ENCODE measurements at places on chromosomes 7 and 10.
A peak's percentile ranks its signal among the peaks of the same experiment; 100 is the strongest.

GRCh38 chr7:41886262-41886900, 183.5 kb upstream of the INHBA start:
- DNase-seq, result no peak

DNA sequence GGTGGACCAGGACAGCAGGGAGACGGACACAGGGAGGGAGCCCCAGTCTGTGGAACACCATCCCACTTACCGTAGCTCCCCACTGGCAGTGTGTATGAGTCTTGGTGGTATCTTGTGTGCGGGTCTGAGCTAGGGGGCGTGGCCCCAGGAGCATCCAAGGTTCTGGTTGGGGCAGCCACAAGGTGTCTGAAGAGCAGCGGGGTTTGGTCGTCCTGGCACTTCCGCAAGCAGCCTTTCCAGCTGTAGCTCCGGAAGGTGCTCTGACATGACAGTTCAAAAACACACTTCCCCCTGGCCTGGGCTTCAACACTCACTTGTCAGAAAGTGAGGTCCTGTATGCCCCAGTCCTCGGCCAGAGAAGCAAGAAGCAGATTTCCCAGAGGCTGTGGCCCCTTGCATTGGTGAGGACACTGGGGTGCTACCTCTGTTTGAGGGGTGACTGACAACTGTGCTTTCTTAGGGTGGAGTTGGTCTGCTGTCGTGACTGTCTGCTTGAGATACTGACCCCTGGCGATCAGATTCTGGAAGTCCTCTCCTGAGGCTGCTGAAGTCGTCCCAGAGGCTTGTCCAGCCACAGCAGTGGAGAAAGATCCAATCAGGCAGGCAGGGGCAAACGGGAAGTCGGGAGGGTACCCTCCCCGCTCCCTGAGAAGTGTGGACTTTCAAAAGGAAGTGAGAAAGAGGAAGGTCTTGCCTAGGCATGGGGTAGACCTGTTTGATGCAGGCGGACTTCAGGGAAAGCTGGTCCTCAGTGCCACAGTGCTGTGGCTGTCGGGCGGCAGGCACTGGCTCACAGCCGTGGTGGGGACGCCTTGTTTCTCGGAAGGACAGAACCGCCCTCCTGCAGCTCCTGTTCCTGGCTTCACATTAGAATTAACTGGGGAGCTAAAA, 51.4 kb upstream of the PFKFB3 start:
- DNase-seq, result no peak

DNA sequence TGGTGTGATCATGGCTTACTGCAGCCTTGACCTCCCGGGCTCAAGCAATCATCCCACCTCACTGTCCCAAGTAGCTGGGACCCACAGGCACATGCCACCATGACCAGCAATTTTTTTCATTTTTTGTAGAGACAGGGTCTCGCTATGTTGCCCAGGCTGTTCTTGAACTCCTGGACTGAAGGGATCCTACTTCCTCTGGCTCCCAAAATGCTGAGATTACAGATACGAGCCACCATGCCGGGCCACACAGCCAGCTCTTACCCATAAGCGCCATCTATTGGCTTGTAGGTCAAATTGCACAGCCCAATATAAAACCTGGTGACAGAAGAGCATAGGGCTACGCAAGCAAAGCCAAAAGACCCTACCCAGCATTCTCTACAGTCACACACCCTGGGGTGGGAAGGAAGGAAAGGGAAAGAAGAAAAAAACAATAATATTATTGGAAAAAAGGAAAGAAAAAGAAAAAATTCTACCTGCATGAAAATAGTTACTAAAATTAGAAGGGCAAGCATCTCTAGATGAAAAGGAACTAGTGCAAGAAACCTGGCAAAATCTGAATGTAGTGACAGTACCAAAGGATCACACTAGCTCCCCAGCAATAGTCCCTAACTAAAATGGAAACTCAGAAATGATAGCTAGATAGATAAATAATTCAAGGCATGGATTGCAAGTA, 29.4 kb upstream of the AMPH start:
- peak; percentile 18 for DNase-seq

DNA sequence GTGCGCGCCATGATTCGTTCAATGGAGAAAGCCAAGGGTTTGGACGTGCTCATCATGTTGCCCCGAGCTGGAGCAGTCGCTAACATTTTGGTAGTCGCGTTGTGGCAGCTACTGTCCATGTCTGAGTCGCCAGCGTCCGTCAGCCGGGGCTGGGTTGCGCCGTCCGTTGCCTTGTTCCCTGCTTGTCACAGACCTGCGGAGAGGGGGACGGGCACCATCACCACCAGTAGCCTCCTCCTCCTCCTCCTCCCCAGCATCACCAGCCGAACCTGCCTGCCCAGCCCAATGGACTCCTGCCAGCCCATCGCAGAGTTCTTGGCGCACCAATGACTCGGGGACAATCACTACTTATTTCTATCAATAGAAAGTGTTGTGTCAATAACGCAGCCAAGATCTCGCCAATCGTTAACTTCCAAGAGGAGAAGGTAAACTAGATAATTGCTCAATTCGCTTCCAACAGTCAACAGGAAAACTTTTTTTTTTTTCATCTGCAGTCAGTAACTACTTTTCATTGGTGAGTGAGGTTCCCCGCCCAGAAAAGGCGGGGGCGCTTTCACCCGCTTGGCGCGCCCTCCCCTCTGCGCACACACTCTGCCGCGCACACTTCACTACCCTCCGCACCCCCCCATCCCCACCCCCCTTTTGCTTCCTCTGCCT, at the start of gene FEZF1:
FEZF1 (minus strand) TSS at position 432 of the 657 bp plus-strand sequence; CDS start at position 119, 313 bp downstream.
- DNase-seq, result peak; percentile 57

- no peak for DNase-seq
These were observed 1.2 kb upstream of the CHPF2 start for GRCh38 chr7:151231080-151231479.

GRCh38 chr10:7337431-7338171, 73.2 kb downstream of the SFMBT2 start:
- no peak for DNase-seq

GRCh38 chr10:80324086-80324485, 32.5 kb downstream of the DYDC1 start:
- DNase-seq, result no peak

DNA sequence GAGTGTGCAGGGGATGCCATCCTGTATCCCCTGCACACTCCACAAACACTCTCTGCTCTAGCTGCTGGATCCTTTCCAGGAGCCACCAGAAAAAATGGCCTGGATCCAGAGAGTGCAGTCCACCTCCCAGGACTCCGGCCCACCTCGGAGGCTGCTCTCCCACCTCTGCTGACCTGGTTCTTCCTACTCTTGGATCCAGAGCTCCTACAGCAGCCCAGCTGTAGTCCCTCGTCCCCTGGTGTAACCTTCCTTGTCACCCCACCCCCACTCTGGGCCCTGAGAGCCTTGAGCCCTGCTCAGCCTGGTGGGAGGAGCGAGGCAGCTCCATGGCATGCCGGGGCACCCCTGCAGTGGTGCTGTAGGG, 54.4 kb downstream of the GOLGA7B start:
- no peak for DNase-seq

DNA sequence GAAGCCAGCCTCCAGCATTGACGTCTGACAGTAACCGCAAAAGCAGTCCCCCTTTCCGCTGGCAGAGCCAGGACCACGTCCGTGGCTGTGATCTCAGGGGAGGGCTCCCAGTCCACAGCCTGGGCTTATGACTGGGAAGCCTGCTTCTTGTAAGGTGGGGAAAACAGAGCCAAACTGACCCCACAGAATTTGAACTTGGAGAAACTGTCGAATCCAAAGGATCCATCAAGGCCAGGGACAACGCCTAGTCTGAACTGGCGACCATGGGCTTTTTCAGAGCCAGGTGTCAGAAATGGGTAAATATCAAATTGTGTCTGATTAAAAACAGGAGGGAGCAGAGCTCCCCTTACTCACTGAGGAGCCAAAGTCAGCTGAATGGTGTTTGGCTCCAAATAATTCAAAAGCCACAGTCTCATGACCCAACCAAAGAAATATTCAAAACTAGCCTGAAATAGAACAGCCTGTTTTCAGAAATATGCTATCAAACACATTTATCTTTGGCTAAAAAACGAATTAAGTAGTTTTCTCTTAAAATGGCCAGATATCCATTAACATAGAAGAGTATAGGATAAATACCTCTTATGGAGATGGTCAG, 751.4 kb upstream of the GALNT17 start:
- DNase-seq, result no peak

GRCh38 chr7:96400518-96400917, 78.6 kb upstream of the SLC25A13 start:
- no peak for DNase-seq

DNA sequence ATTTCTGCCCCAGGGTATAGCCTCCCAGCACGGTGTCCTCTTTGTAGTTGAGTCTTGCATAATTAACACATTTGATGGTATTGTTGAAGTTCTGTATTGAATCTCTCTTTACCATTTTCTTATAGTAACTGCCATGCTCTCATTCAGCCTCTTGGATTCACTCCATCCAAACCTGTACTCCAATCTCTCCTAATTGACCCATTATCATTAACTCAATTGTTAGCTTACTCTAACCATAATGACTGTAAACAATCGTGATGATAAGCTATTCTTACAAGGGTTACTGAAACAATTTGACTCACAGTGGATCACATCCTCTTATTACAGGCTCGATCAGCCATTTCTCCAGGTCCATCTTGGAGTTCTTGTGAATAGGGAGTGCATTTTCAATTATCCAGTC, 191.9 kb upstream of the AGK start:
- DNase-seq, result peak; percentile 46

DNA sequence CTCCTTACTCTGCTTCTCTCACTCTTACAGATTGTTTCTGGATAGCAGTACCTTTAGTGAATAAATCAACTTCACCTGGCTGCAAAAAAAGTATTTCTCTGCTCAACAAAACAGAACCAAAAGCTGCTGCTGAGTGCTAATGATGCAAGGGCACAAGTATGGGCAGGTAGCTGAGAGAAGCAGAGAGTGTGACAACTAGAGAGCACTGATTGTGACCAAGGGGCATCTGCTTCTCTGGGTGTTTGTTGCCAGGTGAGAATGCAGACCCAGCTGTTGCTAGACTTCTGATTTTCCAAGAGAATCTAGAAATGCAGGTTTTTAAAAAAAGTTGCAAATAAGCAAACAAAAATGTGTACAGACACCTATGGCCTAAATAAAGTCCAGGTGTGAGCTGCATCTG, 25.3 kb upstream of the PPIF start:
- DNase-seq, result no peak

DNA sequence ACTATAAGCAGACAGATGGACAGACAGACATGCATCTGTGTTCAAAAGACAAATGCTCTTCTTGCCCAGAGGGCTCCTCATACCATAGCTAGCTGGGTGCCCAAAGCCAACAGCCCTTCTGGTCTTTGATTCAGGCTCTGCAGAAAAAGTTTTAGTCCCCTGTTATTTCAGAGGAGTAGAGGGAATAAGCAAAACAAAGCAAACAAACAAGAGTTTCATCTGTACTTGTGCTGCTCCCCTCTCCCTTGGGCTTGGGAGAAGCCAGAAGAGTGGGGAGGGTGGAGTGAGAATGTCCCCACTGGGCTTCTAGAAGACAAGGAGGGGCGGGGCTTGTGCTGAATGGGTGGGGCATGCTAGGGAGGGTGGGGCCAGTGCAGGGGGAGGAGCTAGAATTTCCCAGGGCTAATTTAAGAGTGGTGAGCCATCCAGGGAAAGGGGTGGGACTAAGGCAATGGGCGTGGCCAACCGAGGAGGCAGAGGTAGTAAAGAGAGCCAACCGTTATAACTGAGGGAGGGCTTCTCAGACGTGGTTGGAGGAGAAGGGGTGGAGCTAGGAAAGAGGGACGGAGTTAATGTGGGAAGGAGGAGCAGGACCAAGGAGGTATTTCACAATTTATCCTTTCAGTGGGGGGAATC, 101.2 kb upstream of the MGMT start:
- no peak for DNase-seq

DNA sequence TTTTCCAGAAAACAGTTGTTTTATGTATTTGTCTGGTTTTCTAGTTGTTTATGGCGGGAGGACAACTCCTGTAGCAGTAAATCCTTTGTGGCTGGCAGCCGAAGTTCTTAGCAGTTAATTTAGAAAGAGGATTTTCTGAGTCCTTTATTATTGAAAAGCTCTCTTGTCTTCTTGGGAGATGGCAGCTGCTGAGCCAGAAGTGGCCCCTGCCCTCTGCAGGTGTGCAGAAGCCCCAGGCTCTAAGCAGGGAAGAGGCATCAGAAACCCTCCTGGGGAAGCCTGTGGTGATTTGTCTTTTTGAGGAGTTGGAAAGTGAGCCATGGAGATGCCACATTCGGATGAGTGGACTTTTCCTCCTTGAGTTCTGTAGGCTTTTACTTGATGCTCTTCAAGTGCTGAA, 106.3 kb downstream of the GLRX3 start:
- no peak for DNase-seq

DNA sequence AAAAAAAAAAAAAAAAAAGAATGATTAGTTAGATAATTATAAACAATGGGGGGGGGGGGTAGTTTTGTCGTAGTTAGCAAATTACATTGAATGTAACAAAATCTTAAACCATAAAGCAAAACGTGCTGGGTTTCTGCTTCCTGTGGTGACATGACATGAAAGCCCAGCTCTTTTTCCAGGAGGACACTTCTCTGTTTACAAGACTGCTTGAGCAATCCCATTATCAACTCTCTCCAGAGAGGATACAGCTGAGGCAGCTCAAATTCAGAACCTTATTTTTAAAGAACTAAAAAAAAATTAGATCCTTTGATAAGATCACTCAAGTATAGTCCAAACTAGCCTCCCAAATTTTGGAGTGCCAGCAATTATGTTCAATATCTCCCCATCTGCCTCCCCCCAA, 58.6 kb downstream of the ADRB1 start:
- DNase-seq, result no peak

DNA sequence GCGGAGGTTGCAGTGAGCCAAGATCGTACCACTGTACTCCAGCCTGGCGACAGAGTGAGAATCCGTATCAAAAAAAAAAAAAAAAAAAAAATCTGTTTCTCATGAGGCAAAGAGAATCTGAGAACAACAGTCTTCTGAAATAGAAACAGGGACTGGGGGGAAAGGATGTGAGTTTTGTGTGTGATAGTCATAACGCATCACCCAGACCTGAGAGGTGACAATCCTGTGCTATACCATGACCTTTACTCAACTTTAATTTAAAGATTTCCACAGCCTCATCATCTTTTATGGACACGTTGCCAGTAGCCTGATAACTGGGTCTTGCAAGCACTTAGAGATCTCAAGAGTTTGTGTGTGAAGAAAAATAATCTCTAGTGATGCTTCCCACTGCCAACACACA, 2.3 kb downstream of the ATXN7L1 start:
- no peak for DNase-seq

Measured in NCI-H1436 (cell line).